Activated T-cell treated with anti-CD3 and anti-CD28 coated beads for 48 hours (primary cell): ENCODE measurements at places on chromosomes 16 and 17.
A peak's percentile ranks its signal among the peaks of the same experiment; 100 is the strongest.

DNA sequence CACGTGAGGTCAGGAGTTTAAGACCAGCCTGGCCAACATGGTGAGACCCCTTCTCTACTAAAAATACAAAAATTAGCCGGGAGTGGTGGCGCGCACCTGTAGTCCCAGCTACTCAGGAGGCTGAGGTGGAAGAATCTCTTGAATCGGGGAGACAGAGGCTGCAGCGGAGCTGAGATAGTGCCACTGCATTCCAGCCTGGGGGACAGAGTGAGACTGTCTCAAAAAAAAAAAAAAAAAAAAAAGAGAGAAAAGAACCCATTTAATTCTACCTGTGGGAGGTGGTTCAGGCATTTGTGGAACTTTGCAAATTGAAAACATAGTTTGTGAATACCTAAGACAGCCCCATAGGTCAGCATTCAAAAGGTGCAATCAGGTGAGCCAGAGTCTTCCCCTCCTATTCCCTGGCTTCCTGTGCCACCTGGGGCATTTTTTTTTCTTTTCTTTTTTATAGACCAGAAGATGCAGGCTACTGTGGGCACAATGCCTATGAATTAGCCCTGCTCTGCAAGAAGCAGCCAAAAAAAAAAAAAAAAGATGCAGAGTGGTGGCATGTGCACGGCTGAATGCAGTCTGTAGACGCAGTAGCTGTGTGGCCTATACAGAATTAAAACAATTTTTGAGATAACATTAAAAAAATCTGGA lies 9.1 kb upstream of the SOCS3 start:
- DNase-seq = no peak

DNA sequence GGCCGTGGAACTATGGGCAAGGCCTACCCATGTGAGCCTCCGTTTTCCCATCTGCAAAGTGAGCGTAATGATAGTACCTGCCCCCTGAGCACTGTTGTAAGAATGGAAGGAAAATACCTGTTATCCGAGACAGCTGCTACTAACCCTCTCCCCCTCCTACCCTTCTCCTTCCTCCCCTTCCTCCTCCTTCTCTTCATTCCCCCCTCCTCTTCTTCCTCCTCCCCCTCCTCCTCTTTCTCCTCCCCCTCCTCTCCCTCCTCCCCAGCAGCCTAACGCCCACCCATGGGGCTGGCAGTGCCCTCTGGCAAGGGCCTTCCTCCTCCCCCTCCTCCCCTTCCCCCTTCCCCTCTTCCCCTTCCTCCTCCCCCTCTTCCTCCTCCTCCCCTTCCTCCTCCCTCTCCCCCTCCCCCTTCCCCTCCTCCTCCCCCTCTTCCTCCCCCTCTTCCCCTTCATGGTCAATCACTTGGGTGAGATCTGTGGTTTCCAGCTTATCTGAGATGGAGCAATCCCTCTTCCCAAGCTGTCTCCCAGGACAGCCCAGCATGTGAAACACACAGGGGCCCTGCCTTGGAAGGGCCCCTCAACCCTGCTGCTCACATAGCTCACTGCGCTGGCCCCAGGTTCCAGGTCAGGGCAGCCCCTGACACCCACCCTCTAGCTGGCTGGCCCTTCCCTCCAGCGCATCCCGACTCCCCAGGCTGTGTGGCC lies 6.4 kb downstream of the ZFPM1 start:
- DNase-seq = no peak

DNA sequence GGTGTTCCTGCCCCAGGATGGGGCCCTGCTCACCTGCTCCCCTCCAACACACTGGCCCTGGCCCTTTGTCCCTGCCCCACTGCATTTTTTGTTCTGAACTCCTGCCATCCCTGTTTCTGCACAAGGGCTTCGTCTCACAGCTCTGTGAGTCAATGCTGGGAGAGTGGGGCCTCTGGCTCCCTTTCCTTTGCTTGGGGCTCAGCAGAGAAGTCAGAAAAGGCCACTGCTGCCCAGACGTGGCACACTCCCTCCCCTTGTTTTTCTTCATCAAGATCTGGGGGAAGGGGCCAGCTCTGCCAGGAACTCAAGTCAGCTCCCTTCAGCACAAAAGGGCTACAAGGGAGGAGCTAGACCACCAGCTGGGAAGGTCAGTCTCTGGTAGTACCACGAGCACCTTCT lies 8.9 kb downstream of the PROCA1 start:
- no peak for DNase-seq

GRCh38 chr17:13393841-13394710 lies 207.7 kb downstream of the HS3ST3A1 start:
- no peak for DNase-seq

DNA sequence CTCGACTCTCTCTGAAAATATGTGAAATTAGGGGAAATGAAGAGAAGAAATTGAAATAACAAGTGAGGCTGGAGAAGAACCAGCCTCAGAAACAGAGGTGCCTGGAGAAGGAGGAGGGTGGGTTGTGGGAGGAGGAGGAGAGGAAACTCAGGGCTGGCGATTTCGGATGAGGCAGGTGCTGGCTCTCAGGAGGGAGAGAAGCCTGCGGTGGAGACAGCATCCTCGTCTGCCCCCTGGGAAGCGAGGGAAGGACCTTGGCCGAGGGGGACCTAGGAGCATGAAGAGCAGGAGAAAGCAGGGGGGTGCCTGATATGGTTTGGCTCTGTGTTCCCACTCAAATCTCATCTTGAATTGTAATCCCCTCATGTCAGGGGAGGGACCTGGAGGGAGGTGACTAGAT lies 264.7 kb upstream of the TNRC6C start:
- no peak for DNase-seq

DNA sequence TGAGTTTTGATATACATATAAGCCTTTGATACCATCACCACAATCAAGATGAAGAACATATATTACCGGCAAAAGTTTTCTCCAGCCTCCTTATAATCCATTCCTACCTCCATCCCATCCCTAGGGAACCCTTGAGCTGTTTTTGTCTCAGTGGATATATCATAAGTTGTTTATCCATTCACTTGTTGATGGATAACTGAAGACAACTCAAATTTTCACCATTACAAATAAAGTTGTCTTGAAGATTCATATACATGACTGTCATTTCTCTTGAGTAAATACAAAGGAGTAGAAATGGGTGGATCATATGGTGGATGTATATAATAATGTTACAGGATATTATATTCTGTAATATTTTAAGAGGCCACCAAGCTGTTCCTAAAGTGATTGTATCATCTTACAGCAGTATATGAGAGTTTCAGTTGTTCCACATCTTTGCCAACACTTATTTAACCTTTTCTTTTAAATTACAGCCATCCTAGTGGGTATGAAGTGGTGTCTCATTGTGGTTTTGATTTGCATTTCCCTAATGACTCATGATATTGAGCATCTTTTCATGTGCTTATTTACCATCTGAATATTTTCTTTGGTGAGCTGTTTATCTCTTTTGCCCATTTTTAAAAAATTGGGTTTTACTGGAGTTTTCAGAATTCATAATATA lies 17.4 kb downstream of the NF1 start:
- no peak for DNase-seq

DNA sequence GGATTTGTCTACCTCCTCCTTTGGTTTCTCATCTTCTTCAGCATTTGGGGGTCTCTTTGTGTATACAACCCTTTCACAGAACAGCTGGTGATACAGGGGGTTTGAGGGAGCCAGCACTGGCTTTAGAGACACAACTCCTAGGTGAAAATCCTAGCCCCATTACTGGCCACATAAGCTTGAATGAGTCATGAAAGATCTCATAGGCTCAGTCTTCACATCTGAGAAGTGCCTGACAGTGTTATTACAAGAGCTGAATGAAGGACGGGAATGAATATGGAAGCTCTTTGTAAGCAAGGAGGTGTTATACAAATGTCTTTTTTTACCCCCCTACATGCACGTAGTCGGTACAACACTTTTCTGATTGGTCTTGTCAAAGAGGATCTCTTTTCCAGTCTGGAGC lies 1.7 kb upstream of the B4GALNT2 start:
- DNase-seq = no peak

GRCh38 chr16:56617212-56618085 lies 8.1 kb upstream of the MT1E start:
- peak; percentile 67 for DNase-seq

- no peak for DNase-seq
These were observed 20.5 kb upstream of the RPTOR start for GRCh38 chr17:80523956-80524712.

GRCh38 chr16:72536723-72537435 lies 364.9 kb upstream of the PMFBP1 start:
- no peak for DNase-seq

- no peak for DNase-seq
These were observed 93.3 kb upstream of the NLRP1 start for GRCh38 chr17:5677620-5678019.

- peak; percentile 42 for DNase-seq
These were observed 52.6 kb downstream of the PLCG2 start for GRCh38 chr16:81831722-81832126.

GRCh38 chr17:42997390-42997983 lies 732 bp upstream of the RPL27 start:
- DNase-seq = no peak

DNA sequence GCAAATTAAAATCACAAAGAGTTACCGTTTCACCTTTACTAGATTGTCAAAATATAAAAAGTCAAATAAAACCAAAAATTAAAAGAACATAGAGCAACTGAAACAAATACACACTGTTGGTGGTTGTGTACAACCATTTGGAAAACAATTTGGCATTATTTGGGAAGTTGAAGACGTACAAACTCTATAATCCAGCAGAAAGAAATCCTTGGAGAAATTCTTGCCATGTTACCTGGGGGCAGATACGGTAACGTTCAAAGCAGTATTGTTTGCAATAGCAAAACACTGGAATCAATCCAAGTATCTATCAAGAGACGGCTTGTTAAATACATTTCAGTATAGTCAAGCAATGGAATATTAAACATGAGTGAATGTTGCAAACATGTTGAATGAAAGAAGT lies 56.7 kb downstream of the TBX4 start:
- DNase-seq = no peak

- DNase-seq = no peak
These were observed 99.2 kb downstream of the NTN1 start for GRCh38 chr17:9120471-9120870.

- DNase-seq = peak; percentile 14
These were observed 57.9 kb downstream of the RTN4RL1 start for GRCh38 chr17:1967213-1967612.

GRCh38 chr16:59324462-59324861 lies 590.3 kb upstream of the GOT2 start:
- DNase-seq = no peak

- DNase-seq = no peak
These were observed 53.2 kb downstream of the PPM1E start for GRCh38 chr17:58808609-58809563.

- DNase-seq = no peak
These were observed 180.9 kb downstream of the HS3ST3A1 start for GRCh38 chr17:13420878-13421277.

DNA sequence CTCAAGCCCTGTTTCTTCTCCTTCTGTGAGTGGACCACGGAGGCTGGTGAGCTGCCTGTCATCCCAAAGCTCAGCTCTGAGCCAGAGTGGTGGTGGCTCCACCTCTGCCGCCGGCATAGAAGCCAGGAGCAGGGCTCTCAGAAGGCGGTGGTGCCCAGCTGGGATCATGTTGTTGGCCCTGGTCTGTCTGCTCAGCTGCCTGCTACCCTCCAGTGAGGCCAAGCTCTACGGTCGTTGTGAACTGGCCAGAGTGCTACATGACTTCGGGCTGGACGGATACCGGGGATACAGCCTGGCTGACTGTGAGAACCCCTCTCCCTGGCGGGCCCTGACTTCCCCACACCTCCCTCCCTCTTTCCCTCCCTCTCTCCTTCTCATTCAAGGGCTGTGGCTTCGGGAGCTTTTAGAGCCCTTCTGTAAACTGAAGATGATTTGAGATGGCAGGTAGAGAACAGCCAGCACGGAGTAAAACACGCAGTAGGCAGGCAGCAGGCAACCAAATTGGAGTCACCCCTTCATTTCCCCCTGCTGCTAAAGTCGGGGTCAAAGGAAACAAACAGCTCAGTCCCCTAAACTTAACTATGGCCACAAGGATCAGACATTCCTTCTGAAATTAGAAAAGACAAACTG lies 3.9 kb downstream of the SPACA3 start:
- DNase-seq = no peak

DNA sequence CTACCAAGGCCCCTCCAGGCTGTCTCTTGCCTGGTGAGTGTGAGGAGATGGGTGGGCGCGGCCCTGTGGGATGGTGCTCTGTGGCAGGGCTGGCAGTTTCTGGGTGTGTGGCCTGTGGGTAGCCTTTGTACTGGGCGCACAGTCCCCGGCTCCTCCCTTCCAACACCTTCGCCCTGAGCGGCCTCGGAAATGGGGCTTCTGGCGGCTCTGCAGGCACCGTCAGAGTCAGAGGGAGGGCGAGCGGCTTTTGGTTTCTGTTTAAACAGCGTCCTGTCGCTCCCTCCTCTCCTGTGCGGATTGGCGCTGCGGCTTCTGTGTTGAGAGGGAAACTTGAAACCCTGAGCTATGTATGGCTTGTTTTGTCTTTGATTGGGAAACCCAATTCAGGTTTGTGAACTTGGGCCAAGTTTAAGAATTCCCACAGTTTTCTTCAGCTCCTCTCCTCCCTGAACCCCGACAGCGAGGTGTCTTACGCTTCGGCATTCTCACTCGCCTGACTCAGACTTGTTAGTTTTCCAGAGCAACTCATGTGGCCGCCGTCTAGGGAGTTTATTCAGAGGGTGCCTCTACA lies 8.3 kb upstream of the ZNF750 start:
- no peak for DNase-seq

DNA sequence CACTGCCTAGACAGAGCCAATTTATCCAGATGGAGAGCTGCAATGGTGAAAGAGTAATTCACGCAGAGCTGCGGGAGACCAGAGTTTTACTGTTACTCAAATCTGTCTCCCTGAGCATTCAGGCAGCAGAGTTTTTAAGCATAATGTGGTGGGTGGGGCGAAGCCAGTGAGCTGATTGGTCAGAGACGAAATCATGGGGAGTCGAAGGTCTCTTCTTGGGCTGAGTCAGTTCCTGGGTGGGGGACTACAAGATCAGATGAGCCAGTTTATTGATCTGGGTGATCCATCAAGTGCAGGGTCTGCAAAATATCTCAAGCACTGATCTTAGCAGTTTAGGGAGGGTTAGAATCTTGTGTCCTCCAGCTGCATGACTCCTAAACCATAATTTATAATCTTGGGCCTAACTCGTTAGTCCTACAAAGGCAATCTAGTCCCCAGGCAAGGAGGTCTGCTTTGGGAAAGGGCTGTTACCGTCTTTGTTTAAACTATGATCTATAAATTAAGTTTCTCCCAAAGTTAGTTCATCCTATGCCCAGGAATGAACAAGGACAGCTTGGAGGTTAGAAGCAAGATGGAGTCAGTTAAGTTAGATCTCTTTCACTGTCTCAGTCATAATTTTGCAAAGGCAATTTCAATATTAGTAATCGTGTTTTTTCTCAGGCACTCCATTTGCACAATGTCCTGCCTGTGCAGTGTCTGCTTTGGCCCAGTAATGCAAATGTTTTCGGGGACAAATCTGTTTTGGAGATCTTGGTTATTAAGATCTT lies 27.0 kb downstream of the PIGL start:
- peak; percentile 17 for DNase-seq
